ENCODE measurements at places on chromosomes 5 and 9. TPM values are rescaled to one million over a fixed set of nuclear protein-coding genes. Genes with fewer than 3 reads are reported as not detected.
A peak's percentile ranks its signal among the peaks of the same experiment; 100 is the strongest.

DNA sequence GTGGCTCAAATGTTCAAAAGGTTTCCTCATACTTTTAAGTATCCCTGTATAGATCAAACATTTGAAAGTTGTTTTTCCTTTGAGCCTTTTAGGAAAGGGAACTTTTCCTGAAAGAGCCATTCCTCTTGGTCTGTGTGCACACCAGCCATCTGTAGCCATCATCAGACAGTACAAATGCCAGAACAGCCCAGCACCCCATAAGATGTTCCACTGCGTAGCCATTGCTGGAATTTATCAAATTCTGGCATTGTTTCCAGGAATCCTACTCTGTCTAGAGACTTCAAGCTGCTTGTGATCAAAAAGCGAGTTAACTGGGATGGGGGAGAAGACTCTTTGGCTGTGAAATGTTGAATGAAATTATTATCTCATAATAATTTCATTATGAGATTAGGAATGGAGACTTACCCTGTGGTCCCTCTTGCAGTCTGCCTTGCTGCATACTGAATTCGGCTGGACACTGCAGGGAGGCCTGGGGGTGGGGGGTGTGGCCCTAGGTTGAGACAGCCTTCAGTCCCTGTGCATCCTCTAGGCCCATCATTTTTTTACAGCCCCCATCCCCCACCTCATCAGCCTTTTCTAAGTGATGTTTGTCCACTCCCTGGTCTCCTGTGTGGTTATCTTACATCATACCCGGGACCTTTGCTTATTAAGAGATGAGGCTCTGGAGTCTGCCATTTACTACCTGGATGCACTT is 99.8 kb downstream of the RALGPS1 start:
- H3K36me3 ChIP-seq: no peaks in the 10 kb centered on the region
- no peaks in the 10 kb centered on the region for H3K27me3 ChIP-seq
- no peak overlapping the region for H3K27ac ChIP-seq
- DNase-seq: no peak

DNA sequence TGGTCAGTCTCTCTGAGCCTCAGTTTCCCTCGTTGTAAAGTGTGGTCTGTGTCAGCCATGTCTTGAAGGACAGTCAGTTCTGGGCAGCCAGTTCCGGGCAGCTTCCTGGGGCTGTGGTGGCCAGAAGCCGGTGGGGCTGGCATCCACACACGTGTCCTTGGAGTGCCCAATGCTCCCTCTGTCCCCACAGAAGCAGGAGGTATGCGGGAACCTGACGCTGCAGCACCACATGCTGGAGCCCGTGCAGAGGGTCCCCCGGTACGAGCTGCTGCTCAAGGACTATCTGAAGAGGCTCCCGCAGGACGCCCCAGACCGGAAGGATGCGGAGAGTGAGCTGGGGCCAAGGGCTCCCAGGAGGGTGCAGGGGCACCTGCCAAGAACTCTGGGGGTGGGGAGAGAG is 48.4 kb upstream of the SUSD3 start:
- H3K27ac ChIP-seq: no peak overlapping the region
- H3K4me1 ChIP-seq: no peaks in the 10 kb centered on the region
- H3K36me3 ChIP-seq: no peaks in the 10 kb centered on the region

GRCh38 chr9:137480686-137481683 is 21.9 kb upstream of the NSMF start:
- peak overlapping the region; percentile 73 for H3K27ac ChIP-seq
- H3K4me3 ChIP-seq: no peak overlapping the region
- no peak for DNase-seq
- H3K27me3 ChIP-seq: no peaks in the 10 kb centered on the region
- H3K36me3 ChIP-seq: no peaks in the 10 kb centered on the region

GRCh38 chr9:15231788-15232635 is 75.0 kb downstream of the TTC39B start:
- H3K27me3 ChIP-seq: no peaks in the 10 kb centered on the region
- no peaks in the 10 kb centered on the region for H3K36me3 ChIP-seq
- no peak overlapping the region for H3K27ac ChIP-seq
- no peaks in the 10 kb centered on the region for H3K4me1 ChIP-seq
- DNase-seq: no peak

DNA sequence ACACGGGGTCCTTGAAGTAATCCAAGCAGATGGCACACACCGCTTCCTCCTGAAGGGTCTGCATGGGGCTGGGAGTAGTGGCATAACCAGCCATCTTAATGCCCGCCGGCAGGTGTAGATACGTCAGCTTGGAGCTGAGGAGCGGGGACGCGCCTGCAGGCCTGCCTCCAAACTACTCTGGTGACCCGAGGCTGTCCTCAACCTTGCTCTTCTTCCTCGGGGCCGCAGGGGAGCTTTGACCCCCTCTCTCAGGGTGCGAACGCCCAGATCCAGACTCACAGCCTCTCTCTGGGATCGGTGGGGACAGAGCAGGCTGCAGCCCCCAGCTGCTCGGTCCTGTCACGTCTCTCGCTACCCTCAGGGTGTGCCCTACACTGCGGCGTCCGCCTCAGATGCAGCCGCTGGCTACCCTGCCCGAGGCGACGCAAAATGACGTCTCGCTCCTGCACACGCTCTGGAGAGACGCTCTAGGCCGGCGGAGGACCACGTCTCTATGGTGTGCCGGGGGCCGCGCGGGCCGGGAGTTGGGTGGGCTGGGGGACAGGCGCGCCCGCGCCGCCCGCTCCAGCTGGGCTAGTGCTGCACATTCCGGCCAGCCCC is at the start of gene TRIM52:
Gene TRIM52 (minus strand): TSS at position 424 of the 600 bp plus-strand sequence. CDS start 330 bp downstream, at position 94.
- H3K27ac ChIP-seq: peak within 1 kb of the TSS; percentile 98
- H3K27me3 ChIP-seq: no peaks in the 10 kb centered on the region
- peaks cover 6% of the 10 kb centered on the region for H3K4me1 ChIP-seq
- H3K4me3 ChIP-seq: peak within 1 kb of the TSS; percentile 86
- no peaks in the 10 kb centered on the region for H3K36me3 ChIP-seq

GRCh38 chr5:145076040-145076439 is 759.1 kb downstream of the PRELID2 start:
- H3K27me3 ChIP-seq: no peaks in the 10 kb centered on the region
- H3K4me3 ChIP-seq: no peak overlapping the region
- H3K4me1 ChIP-seq: no peaks in the 10 kb centered on the region
- DNase-seq: no peak
- H3K27ac ChIP-seq: no peak overlapping the region
- H3K36me3 ChIP-seq: no peaks in the 10 kb centered on the region

DNA sequence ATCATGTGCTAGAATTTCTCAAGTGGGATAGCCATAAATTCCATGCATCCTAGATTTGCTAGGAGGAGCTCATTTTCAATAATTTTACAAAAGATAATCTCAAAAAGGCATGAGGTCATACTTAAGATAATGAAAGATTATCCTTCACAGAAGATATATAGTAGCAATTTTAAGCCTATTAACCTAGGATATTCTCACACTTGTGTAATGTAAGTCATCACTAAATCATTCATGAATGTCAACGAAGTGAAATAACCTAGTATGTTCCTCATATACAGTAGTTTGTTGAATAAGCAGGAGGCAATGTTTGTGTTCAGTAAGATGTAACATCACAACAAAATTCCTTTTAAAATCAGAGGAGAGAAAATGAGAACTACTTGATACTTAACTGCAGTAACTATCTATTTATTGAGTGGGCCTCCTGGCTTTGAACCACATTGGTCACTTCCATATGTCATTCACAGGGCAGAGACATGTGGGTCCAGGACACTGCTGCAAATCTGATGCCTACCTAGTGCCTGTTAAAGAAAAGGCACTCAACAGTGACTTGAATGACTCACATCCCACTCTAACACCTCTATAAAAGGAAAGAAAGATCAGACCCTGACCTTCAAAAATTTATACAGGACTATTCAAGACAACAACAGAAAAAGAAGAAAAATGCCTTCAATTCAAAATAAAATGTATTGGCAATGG is 8.2 kb downstream of the LIFR start:
- H3K4me1 ChIP-seq: no peaks in the 10 kb centered on the region
- no peak overlapping the region for H3K4me3 ChIP-seq
- H3K36me3 ChIP-seq: no peaks in the 10 kb centered on the region
- no peak overlapping the region for H3K27ac ChIP-seq

DNA sequence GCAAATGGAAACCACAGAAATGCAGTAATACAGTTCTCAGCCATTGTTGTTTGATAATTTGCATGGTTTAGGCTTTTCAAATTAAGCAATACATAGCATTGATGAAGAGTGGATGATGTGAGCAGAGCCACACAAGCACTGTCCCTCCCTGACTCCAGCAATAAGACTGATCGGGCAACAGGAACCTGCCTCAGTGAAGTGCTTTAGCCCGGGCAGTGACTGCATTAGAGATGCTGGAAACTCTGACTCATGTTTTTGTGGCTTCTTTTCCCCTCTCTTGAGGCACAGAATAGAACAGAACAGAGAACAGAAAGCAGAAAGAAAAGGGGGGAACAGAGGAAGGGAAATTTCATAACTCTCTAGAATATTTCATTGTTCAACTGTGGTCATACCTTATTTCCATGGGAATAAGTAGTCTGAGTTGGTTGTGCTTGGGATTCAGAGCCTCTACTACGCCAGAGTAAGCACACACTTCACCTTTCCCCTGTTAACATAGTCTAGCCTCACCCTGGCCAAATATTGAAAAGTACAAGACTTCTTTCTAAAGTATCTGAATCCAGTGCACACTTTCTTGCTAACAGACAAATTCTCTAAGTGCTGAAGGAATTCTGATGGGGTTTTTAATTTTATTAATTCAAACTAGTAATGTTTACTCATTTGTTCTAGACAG is 164.8 kb upstream of the VCAN start:
- no peak overlapping the region for H3K27ac ChIP-seq
- H3K4me1 ChIP-seq: no peaks in the 10 kb centered on the region
- no peak overlapping the region for H3K4me3 ChIP-seq
- no peak for DNase-seq
- no peaks in the 10 kb centered on the region for H3K36me3 ChIP-seq
- no peaks in the 10 kb centered on the region for H3K27me3 ChIP-seq

DNA sequence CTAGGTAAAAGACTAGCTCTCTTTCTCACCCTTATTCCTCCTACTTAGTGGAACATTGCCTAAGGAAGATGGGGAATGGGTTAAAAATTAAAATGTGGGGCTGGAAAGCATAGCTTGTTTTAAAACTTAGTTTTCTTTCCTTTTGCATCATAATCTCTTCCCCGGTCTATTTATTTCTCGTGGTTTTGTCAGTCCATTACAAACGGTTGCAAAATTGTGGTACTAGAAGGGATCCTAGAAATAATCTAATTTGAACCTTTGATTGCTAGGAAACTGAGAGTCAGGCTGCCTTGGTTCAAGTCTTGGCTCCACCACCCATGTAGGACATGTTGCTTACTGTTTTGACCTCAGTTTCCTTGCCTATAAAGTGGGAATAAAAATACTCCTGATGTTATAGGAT is 1.3 kb downstream of the IL31RA start:
- no peak overlapping the region for H3K27ac ChIP-seq
- H3K36me3 ChIP-seq: no peaks in the 10 kb centered on the region
- no peak overlapping the region for H3K4me3 ChIP-seq

GRCh38 chr5:33891446-33891787 is 373 bp downstream of the ADAMTS12 start:
- no peaks in the 10 kb centered on the region for H3K4me1 ChIP-seq
- no peak overlapping the region for H3K27ac ChIP-seq
- no peaks in the 10 kb centered on the region for H3K36me3 ChIP-seq
- no peak for DNase-seq
- H3K27me3 ChIP-seq: no peaks in the 10 kb centered on the region
- peak overlapping the region; percentile 22 for H3K4me3 ChIP-seq

DNA sequence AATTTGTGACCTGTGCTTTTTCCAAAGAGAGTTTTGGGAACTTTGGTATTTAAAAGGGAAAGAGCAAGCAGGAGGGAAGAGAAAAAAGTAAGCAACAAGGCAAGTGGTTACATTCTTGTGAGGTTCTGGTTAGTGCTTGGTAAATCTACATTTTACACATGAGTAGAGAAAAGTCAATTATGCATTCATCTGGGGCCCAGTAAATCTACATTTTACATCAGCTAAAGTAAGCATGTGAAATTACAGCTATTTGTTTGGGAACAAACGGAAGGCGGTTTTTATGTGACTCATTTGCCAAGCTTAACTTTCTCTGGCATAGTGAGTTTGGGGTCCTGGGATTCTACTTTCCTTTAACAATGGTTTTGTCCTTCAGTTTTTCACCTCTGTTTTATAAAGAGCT is 102.2 kb downstream of the SNX18 start:
- H3K4me1 ChIP-seq: peaks cover 6% of the 10 kb centered on the region
- H3K4me3 ChIP-seq: no peak overlapping the region
- H3K27me3 ChIP-seq: no peaks in the 10 kb centered on the region
- H3K36me3 ChIP-seq: no peaks in the 10 kb centered on the region

DNA sequence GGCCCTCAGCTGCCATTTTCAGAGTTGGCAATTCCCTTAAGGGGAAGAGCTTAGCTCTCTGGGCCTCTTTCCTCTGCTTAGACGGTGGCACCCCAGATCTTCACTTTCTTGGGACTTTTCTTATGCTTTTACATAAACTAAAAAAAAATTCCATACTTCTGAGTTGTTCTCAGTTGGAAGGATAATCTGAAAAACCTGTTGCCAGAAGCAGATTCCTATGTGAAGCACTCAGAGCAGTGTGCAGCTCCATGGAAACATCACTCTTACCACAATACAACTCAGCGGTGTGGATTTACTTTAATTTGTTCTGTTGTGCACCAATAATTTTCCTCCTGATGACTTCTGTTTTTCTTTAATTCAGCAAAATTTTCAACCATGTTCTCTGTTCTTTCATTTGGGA is 44.1 kb upstream of the MROH2B start:
- no peaks in the 10 kb centered on the region for H3K36me3 ChIP-seq
- H3K27ac ChIP-seq: no peak overlapping the region
- H3K4me3 ChIP-seq: no peak overlapping the region
- H3K4me1 ChIP-seq: no peaks in the 10 kb centered on the region

The LRRC70 gene
- 3.1 TPM for total RNA-seq

The EIF4E1B gene
- 1.6 TPM for total RNA-seq

The NUTM2F gene
- 0.40 TPM for total RNA-seq

The TAF11L14 gene
- not detected for total RNA-seq

The FOXD1 gene
- total RNA-seq: 1.6 TPM

The SHB gene
- 54.8 TPM for total RNA-seq

The CARTPT gene
- total RNA-seq: 5.9 TPM

Data from prostate gland (tissue), 2 donors.